KBM-7 (cell line): ENCODE measurements at places on chromosomes 7 and 10.

GRCh38 chr7:41118486-41118885 lies 584.4 kb downstream of the INHBA start:
- DNase-seq: no peak

DNA sequence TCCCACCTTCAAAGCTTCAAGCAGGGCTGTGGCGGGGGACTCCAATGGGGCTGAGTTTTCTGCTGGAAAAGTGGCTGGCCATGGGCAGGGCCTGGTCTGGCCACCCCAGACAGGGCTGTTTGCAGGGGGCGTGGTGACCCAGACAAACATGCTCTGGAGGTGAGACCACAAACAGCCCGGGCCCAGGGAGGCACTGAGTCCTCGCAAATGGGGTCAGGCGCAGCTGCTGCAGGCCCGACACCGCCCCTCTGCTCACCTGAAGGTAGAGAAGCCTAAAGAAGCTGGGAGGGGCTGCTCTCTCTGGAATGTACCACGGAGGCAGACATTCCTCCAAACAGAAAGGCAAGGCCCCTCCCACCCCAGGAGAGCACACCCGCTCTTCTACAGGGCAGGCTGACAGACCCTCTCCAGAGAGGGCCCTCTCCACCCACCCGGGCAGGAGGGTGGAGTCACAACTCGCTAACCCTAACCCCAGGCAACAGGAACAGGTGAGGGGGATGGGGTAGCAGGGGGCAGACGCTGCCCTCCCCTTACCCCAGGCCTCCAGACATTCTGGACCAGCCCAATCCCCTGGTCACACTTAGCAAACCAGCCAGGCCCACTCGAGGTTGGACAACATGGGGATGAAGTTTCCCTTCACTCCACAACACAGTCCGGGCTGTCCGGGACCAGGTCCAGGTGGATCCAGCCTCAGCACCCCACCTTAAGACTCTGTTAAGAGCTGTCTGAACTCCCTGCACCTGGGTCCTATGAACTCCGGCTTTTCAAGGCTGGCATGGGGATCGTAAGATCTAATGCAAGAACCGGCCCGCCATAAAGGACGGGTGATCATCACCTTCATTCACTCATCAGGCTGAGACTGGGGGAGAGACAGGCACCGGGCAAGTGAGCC lies 32.3 kb downstream of the OAT start:
- DNase-seq: no peak

DNA sequence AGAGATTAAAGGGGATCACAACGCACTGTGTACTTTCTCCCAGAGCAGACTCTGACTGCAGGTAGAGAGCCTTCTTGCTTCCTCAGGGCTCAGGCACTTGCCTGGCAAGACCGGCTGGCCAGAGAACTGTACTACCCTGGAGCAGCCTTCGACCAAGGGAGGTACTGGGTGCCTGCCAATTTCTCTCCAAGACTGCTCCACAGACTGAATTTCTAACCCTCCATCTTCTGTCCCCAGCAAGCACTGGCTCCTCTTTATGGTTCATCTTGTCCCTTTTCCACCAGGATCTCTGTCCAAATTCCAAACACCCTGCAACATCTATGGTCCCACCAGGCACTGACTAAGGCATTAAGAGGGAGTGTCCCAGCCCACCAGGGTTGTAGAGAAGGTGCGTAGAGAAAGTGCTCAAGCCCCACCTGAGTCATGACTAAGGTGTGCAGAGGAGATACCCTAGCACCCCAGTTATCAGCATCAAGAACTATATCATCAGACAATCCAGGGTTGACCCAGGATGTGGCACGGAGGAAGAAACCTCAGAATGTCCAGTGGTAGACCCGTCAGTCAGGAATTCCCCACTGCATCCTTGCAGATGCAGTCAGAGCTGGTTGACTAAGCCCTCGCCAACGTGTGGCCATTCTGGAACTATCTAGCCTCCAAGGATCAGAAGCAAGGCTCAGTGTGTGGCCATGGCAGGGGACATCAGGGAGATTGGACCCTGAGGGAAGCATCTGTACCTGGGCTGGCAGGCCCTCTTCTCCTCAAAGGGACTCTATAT lies 60.9 kb upstream of the CAMK2B start:
- no peak for DNase-seq

DNA sequence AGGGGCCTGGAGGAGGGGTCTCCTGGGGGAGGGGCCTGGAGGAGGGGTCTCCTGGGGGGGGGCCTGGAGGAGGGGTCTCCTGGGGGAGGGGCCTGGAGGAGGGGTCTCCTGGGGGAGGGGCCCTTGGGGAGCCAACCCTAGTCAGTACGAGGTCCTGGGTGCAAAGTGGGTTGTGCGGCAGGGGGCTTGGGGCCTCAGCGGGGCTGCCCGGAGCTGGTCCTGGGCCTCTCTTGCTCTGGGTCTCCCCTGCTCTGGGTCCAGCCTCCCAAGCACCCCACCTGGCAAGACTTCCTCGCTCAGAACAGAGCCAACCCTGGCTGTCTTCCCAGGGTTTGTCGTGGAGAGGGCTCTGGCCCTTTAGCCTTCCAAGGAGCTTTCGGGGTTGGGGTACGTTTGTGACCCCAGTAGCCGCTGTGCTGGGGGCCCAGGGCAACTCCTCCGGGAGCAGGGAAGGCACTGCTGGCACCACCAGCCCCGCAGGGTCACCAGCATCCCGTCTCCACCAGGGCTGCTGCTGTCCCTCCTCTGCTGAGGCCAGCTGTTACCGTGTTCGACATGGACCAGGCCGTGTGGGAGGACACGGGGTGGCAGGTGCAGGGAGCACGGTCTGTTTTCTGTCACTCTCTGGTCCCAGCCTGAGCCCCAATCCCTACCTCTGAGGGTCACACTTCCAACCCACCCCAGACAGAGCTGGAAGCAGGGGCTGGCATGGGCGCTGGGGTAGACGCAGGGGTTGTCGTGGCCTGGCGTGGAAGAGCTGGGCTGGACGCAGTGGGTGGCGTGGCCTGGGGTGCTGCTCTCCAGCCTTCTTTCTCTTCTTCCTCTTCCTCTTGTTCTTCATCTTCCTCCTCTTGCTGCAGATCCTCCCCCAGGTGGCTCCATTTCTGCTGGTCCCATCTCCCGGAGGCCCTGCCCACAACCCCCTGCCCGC lies 22.8 kb downstream of the PWWP2B start:
- DNase-seq: peak; percentile 28

- no peak for DNase-seq
Measured at GRCh38 chr10:79391231-79392019, 44.2 kb downstream of the PPIF start.

DNA sequence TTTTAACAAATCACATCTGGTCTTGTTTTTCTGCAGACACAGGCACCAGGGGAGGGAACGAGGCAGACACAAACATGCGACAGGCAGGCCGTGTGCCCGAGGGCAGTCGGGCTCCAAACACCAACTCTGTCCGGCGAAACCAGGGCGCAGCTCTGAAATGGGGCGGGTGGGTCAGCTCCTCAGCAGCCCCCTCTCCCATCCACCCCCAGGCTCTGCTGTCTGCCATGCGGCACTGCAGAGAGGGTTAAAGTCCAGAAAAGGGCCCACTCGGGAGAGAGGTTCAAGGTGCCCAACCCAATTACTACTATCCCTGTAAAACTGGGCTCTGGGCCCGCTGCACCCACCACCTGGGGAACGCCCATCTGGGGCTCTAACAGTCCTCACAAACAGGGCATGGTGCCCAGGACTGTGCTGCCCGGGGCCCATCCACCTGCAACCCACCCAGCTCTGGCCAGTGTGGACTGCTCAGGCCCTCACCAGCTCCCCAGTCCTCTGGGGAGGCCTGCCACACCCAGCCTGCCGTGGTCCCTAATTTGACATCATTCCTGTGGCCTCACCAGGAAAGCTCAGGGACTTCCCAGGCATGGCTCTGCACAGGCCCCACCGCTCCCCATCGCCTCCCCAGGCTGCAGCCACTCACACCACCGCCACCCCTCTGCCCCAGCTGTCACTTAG lies 18.7 kb downstream of the YKT6 start:
- no peak for DNase-seq

GRCh38 chr7:80830584-80831285 lies 88.1 kb downstream of the SEMA3C start:
- DNase-seq: no peak

DNA sequence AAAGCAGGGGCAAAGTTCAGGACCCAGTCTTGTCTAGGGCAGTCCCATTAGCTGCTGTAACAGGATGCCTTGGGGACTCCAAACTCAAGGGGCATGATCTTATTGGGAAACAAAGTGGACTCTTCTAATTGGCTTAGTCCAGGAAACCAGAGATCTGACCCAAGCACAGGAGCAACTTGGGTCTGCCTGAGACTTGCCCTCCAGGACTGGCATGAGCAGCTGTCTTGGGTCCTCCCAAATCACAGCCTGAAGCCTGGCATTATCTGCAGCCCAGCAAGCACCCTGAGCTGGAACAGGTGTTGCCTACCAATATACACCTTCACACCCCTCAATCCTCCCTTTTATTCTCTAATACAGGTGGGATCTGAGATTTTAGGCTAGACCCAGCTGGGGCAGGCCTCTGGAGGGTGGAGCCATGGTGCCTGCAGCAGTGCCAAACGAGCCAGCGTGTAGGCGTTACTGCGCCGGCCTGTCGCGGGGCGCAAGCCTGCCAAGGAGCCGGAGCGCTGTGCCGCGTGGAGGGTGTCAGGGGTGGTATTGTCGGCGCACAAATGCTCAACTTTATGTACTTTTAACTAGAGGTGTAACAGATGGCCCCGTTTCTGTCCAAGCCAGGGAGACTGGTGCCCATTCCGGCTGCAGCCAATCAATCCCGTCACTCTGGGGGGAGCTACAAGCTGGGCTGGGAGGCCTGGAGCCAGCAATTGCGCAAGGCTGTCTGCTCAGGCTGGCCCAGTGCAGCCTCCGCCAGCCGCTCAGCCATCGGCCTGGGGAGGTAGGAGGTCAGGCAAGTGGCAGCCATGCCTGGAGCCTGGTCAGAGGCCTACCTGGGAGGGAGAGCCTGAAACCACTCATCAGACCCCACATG lies 12.8 kb upstream of the LBX1 start:
- no peak for DNase-seq

DNA sequence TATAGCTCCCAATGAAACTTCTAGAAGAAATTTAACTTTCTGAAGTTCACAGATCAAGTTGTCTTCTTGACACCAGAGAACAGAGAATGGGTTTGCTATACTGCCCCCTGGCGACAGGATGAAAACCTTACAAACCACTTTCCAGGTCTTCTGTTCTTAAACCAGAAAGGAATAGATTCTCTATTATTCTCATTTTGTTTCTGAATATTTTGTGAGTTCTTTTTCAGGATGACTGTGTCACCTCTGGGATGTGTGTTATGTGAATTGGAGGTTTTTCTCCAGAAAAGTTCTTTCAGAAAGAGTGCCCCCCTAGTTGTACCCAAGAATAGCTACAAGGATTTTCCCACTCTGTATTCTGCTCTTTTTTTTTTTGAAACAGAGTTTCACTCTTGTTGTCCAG lies 6.3 kb downstream of the IFT22 start:
- DNase-seq: peak; percentile 47

DNA sequence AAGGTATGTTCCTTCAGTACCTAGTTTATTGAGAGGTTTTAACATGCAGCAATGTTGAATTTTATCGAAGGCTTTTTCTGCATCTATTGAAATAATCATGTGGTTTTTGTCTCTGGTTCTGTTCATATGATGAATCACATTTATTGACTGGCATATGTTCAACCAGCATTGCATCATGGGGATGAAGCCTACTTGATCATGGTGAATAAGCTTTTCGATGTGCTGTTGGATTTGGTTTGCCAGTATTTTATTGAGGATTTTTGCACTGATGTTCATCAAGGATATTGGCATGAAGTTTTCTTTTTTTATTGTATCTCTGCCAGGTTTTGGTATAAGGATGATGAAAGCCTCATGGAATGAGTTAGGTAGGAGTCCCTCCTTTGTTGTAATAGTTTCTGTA lies 204.0 kb upstream of the GNAI1 start:
- DNase-seq: no peak

GRCh38 chr7:127901895-127902703 lies 129.1 kb downstream of the LRRC4 start:
- DNase-seq: no peak

- DNase-seq: no peak
Measured at GRCh38 chr7:121874298-121874697, 1.3 kb downstream of the PTPRZ1 start.

GRCh38 chr10:75342397-75342796 lies 59.2 kb downstream of the ZNF503 start:
- no peak for DNase-seq

DNA sequence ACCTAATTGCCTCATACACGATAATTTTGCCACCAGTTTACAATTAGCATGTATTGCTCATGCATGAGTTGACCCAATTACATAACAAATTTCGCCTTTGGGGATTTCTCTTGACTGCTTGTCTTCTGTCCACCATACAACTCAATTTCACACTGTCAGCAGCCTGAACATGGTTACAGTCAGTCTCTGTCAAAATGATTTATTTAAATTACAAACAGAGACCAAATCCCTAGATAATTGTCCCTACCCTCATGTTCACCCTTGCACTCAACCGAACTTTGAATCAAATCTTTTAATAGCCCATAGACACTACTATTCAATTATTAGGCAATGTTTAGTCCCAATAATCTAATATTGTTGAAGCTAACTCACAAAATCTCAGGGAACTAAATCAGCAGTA lies 59.7 kb upstream of the NEBL start:
- no peak for DNase-seq

DNA sequence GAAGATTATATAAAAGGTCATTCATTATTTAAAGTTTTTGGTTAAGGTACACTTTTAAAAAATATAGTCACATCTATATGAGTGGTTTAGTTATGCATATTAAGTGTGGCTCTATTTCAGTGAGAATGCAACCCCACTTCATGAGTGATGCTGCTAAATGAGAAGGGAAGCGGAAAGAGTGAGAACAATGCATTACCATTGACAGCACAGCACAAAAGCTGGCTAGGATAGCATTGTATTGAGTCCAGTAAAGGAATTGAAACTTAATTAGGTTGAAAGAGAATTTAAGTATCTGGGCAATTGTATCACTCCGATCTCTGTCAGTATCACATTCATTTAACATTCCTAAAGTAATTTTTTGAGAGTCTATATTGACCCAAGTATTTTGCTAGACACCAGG lies 13.2 kb downstream of the POM121L12 start:
- DNase-seq: no peak

- peak; percentile 84 for DNase-seq
Measured at GRCh38 chr10:50624866-50625501, 1.2 kb upstream of the SGMS1 start.

GRCh38 chr7:85186521-85187241 lies at the start of gene SEMA3D:
SEMA3D (minus strand) TSS chr7:85187056; CDS start chr7:85121891, 65,165 bp downstream.
- DNase-seq: peak; percentile 98

- DNase-seq: no peak
Measured at GRCh38 chr10:53744746-53745145, 972.2 kb upstream of the MBL2 start.

DNA sequence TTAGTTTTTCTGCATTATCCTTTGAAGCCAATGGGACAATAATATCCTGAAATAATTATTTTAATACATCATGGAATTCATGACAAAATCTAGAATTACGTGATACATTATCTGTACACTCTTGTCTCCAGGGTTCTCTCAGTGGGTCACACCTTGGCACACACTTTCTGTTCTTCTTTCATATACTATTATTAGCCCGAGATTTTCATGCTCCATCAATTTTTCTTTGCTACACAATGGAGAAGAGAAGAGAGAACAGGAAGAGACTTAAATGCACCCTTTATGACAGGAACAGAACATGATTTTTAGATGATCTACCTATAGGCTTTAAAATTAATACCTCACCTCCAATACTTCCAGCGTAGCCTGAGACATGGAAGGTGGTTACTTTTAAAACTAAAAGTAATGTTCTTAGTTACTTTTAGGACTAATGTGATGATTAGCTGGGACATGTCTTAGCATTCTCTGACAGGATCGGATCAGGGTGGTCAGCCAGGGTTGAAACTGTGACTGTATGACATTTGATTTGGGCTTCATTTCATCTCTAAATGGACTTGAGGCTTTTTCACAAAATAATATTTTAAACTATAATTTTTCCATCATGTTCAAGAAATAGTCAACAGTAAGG lies 148.2 kb upstream of the WNT16 start:
- DNase-seq: no peak
